ENCODE measurements at places on chromosomes 7 and 10.
A peak's percentile ranks its signal among the peaks of the same experiment; 100 is the strongest.

GRCh38 chr10:4136121-4136520 is 351.1 kb upstream of the KLF6 start:
- no peak for DNase-seq

DNA sequence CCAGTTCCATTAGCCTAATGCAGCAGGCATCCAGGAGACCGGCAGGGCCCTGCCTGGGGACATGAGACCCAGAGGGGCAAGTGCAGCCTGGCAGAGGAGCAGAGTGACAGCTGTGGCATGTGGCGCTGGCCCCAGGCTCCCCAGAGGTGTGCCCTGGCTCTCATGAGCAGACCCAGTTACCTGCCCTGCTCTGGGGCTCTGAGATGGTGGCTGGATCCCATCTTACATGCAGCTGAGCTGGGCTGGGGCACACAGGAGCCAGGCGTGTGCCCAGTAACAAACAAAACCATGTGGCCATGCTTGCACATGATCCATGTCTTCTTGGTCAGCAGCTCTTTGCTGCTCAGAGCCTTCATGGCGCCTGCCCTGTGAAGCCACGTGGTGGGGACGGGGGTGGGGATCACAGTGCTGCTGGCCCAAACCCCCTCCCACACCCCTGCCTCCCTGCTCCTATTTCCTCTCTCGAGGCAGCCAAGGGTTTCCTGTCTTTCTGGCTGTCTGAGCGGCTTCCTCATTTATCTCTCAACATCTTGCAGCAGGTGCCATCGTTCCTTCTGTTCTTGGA is 40.3 kb upstream of the GTF2I start:
- DNase-seq: no peak

GRCh38 chr10:123007558-123008354 is 839 bp downstream of the IKZF5 start:
- DNase-seq: peak; percentile 50

DNA sequence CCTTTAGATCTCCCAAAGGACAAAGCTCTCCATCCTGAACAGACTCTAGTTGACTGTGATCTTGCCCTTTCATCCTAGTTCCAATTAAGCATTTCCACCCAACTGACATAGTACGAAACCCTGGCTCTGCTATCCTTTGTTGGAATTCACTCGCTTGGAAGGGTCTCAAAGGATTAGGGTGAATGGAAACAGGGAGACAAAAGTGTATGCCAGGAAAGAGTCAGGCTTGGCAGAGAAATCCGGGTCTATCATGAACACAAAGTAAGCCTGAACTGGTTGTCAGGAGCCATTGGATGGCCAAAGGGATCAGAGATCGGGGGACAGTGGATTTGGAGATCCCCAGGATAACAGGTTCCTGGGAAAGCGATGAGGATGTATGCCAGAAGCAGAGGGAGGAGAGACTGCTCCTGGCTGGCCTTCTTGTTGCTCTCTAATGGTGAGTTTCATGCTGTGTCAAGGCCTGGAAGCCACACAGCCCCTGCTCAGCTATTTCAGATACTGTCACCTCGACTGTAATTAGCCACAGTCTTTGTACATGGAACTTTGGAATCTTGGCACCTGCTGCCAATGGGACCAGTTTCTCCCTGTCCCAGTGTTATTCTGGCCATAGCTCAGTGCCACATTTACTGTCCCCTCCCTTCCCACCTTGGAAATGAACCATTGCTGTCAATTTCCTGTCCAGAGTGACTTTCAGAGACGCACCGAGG is 1168.7 kb upstream of the AUTS2 start:
- DNase-seq: no peak

DNA sequence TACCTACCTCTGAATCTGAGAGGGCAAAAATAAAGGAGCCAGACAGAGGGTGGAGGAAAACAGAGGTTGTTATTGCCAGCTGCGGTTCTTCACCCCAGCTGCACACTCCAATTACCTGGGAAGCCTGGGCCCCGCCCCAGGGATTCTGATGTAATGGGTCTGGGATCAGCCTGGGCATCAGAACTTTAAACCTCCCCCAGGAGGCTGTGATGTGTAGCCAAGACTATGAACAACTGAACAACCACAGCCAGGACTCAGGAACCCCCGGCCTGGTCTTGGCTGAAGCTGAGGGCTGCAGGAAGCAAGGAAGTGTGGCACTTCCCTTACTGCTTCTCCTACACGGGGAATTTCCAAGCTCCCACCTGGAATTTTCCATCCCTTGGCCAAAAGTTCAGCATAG is 89.3 kb downstream of the HIP1 start:
- DNase-seq: no peak

DNA sequence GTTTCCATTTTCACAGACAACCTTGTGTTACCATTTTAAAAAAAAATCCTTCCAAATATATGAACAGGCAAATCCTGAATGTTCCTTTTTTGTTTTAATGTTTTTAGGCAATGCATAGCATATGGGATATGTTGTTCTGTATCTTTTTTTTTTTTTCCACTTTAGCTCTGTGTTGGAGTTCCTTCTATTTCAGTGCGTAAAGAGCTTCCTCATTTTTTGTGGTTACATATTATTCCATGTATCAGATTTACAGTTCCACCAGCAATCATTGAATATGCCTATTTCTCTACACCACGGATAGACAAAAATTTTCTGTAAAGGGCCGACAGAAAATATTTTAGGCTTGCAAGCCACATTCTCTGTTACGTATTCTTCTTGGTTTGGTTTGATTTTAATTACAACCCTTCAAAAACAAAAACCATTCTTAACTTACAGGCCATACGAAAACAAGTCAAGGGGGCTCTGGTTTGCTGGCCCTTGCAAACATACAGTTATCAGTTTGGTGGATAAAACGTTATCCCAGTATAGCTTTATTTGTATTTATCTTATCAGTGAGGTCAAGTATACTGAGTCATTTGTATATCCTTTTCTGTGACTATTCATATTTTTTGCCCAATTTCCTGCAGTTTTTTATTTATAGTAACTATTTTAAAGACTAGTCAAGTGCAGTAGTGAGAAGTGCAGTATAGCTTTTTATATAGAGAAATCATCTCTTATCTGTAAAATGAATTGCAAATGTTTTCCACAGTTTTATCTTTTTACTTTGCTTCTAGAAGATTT is 55.7 kb downstream of the RALA start:
- no peak for DNase-seq

GRCh38 chr7:70563960-70564359 is 568.0 kb upstream of the GALNT17 start:
- DNase-seq: no peak

DNA sequence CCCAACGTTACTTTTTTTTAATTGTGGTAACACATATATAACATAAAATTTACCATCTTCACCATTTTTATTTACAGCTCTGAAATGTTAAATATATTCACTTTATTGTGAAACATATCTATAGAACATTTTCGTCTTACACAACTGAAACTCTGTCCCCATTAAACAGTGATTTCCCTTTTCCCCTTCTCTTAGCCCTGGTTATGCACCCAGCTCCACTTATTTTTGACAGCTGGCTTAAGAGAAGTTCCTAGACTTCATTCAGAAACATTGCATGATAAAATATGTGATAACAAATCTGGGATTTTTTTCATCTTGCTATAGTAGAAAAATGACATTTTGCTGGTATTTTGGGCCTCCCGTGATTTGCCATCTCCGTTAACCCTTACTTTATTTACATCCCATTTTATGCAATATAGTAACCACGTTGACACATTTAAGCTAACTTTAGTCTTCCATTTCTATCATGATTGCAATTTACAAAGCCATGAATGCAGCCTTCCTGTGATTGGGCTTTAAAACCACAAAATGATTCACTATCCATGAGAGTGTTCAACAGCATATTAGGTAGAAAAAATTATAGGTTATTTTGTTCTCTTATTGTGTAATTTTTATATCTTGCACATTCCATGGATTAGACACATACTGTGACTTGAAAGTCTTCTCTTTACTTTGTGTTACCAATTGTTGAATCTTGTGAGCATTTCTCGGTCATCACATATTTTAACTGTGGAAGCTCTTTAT is 139.6 kb downstream of the SND1 start:
- DNase-seq: no peak

GRCh38 chr10:27020243-27020642 is 80.1 kb downstream of the ANKRD26 start:
- DNase-seq: no peak

- no peak for DNase-seq
Observed at GRCh38 chr10:130696870-130697269, 560.7 kb downstream of the GLRX3 start.

GRCh38 chr10:80945264-80945880 is 407.7 kb downstream of the SH2D4B start:
- no peak for DNase-seq

DNA sequence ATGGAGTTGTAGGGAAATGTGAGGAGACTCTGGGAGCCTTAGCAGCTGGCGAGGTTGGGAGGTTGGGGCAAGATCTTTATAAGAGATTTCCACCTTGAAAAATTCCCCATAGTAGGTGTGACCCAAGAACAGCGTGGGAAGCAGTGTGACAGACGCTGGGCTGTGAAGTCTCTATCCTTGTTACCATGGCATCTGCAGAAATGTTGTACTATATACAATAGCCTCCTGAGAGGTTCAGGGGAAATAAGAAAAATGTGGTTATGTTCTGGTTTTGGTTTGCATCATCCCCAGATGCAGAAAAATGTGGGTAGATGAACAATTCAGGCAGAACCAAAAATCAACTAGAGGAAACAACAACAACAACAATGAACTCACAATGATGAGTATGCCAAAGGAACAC is 498.6 kb downstream of the SH2D4B start:
- no peak for DNase-seq

DNA sequence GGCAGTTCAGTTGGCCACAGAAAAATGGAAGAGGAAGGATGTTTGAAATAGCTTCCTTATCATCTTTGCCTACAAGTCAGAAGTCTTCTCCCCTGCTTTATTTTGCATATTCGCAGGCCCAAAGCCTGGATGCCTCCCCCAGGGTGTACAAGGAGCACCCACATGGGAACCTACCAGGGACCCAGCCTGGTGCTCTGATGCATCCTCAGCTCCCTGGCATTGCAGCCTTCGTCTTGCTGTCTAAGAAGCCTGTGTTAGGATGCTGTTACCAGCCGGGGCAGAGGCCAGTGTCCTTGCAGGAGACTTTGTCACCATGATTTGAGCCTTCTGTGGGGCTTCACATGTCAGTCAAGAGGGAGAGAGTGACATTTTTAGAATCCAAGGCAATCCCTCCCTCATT is 27.0 kb upstream of the GPR26 start:
- no peak for DNase-seq

GRCh38 chr7:38245409-38245977 is 27.9 kb downstream of the TARP start:
- DNase-seq: no peak

DNA sequence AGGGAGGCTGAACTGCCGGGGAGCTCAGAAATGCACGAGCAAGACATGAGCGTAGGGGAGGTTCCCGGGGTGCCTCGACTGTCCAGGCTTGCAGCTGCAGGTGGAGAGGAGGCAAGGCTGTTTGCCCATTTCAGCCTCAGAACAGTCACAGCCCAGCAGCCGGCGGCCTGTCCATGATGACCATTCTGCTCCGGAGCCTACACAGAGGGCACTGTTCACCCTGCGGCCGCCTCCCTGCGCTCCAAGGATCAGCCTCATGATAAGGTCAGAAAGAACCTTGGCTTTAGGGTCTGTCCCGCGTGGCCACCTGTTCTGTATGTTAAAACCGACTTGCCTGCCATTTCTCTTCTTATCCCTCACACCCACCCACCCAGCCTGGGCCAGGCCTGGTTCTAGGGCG is 21.9 kb upstream of the CFAP46 start:
- no peak for DNase-seq

DNA sequence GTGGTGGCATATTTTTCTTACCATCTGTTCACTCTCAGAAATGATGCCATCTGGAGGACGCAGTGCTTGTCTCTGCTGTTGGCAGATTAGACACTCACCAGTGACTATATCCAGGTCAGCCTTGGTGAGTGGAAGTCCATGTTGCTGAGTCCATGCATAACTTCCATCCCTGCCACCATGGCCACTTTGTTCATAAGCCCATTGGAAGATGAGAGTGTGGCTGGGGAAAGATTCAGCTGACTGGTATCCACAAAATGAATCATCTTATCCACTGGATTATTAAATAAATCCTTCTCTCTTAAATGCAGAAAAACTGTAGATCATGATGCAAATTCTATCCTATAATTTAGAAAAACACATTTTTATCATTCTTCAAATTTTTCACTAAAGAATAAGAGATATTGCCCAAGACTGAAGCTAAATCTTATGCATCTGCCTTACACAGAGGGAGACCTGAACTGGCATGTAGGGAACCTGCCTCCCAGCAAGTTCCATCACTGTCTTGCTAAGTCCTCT is 726.9 kb downstream of the TNS3 start:
- DNase-seq: no peak

- DNase-seq: no peak
Observed at GRCh38 chr10:132699411-132700155, 86.4 kb downstream of the NKX6-2 start.
